ENCODE measurements at places on chromosomes 6 and 20.

- DNase-seq, result no peak
Measured at GRCh38 chr6:86535100-86535499, 402.2 kb upstream of the HTR1E start.

DNA sequence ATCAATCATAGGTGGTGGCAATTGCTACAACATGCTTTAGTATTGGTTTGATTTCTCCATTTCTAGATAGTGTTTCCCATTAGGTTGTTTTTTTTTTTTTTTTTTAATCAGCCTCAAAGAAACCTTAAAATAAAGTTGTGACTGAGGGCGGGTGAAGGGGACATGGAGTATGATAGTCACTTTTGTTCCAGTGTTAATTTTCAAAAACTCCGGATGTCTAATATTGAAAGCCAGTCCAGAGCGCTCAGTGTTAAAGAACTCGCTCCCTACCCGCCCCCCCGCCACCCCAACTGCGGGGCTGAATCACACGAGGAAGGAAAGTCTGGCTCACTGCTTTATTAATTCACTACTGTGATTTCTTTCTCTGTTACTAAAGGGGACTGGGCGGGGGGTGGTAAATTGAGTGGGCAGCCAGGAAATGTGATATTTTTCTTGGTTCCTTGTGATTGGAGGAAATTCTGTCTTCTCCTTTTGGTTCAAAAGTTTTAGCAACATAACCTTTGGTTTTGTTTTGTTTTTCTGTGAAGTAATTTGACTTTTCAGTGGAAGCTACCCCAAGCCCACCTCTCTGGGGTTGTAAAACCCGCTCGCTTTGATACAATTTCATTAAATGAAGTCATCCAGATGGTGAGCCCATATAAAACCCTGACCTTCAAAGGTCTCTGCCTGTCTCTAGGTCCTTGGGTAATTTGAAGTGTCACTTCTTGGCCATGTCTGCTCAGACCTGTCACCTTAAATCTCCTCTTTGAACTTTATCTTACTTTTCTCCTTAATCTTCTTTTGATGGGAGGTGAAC lies 38.0 kb downstream of the TNFAIP3 start:
- peak; percentile 93 for DNase-seq

DNA sequence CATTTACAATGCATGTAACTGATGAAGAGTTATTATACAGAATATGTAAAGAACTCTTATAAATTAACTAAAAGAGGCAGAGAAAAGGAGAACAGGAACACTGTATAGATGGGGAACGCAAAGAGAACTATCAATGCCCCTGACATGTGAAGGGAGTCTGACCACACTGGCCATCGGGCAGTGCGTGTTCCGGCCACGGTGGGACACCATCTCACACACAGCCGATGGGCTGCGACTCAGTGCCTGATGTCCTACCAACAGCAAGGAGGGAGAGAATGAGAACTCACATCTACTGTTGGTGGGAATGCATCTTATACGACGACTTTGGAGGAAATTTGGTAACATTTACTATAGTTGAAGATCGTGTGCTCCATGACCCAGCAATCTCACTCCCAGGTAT lies 15.5 kb upstream of the RAMACL start:
- no peak for DNase-seq

GRCh38 chr20:21322083-21322710 lies 19.1 kb downstream of the XRN2 start:
- no peak for DNase-seq

DNA sequence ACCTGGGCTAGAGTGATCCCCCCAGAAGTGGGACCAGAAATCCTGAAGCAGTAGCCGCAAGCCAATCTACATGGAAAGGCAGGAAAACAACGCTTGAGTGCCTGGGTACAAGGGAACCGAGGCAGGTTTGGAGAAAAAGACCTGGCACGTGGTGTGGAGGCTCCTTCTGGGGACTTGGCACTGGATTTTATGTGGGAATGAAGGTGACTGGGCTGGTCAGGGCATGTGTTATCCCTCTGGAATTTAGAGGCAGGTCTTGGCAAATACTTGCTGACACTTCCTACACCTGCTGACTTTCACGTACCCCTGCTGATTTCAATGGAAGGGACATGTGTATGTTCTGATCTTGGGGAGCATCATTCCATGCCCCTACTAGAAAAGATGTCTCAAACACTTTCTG lies 25.0 kb upstream of the FAM217A start:
- no peak for DNase-seq

DNA sequence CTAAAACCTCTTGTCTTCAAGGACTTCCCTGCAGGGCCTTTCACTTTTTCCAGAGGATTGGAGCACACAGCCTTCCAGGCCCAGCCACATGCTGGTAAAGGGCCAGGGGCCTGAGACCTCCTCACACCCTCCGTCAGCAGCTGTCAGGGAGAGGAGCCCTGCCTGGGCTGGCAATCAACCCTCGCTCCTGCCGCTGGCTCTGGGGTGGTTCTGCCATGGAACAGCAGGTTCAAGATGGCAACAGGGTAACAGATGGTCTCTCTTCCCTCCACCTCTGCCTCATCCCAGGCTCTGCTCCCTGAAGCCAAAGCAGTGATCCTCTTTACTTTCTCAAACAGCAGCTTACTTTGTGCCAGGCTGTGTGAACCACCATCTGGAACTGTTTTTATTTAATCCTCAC lies 23.8 kb downstream of the PCNA start:
- no peak for DNase-seq
